NCI-H2029 treated with DMSO at 0.1 percent for 48 hours (cell line): ENCODE measurements at places on chromosomes 12 and 14.

GRCh38 chr14:77113644-77114043 is 15.6 kb downstream of the CIPC start:
- no peak for DNase-seq

- no peak for DNase-seq
Observed at GRCh38 chr12:98123021-98123461, 392.3 kb upstream of the TMPO start.

DNA sequence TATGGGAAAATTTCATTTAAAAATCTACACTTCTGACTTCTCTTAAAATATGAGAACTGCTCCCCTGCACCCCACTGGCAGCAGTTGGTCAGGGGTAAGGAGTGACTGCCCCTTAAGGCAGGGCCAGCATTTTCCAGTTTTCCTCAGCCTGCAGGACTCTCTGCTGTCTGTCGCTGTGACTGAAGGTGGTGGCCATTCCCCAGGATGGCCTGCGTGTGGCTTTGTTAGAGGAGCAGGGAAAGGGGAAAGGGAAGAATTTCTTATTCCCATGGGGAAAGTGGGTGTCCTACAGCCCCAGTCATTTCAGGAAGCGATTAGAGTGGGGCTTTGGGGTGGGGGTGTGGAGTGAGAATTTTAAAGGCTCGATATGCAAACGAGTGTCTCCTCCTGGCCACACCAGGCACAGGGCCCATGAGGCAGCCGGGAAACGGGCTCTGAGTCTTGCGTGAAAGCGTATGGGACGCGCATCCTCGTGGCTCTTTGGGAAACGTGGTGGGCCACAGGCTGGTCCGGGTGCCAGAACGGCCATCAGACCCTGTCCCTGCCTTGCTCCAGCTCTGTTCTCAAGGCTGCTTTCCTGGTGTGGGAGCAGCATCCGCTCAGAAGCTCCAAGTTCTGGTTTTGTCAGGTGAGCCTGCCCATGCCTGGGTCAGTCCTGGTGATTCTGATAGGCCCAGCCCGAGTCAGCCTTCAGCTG is 23.5 kb downstream of the ADGRD1 start:
- no peak for DNase-seq

GRCh38 chr14:75254901-75255584 is 23.6 kb upstream of the FOS start:
- peak; percentile 5 for DNase-seq

- no peak for DNase-seq
Observed at GRCh38 chr12:112555621-112556233, 137.0 kb downstream of the PTPN11 start.

DNA sequence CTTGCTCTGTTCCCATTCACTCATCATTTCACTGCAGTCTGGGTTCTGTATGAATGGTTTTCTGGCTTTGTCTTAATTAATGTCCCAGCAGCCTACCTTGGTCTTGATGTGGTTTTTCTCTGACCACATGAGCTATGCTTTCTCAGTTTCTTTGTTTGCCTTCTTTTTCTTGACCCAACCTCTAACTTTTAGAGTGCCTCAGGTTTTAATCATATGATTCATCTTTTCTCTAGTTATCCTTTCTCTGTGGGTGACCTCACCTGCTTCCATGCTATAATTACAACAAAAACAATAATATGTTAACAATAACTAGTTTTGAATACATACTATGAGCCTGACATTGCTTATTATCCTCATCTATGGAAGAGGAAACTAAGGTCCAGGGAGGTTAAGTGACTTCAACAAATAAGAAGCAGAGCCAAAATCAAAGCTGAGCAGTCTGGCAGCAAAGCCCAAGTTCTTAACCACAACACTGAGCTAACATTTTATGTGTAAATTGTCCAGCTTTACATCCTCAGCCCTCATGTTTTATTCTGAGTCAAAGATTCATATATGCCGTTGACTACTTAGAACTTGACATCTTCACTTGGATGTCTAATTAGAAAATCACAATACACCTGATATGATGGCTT is 4.7 kb upstream of the EPYC start:
- DNase-seq, result no peak

GRCh38 chr14:37172024-37172869 is at the start of gene SLC25A21:
SLC25A21 (minus strand) TSS chr14:37172606.
- peak; percentile 74 for DNase-seq

GRCh38 chr14:54362089-54362504 is 34.7 kb upstream of the CDKN3 start:
- DNase-seq, result no peak

DNA sequence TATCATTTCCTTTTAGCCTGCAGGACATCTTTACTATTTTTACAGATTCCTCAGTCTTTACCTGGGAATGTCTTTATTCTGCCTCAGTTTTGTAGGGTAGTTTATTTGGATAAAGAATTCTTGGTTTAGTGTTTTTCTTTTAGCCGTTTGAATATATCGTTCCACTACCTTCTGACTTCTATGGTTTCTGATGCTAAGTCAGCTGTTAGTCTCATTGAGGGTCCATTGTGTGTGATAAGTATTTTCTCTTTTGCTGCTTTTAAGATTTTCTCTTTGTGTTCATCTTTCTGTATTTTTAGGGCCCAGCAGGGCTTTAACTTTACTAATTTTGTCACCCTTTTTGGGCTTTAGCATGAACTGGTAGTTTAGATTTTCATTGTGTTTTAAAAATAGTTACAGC is 113.5 kb downstream of the MNAT1 start:
- no peak for DNase-seq

- no peak for DNase-seq
Observed at GRCh38 chr12:93957870-93958269, 190.5 kb upstream of the PLXNC1 start.

DNA sequence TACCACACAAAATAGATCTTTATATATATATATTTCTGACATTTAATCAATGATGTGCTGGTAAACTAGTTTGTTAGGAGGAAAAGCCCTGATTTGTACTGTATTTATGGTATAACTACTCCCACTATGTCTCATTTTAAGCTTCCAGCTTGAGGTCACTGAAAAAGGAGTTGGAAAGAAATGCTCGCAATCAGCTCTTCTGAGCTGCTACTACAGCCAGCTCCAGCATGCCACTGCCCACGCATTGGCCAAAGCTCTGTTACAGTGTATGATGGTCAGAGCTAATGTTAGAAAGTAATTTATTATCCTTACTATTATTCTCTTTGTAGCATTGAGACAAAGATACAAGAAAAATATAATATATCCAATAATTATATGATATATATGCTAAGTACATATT is 55.0 kb upstream of the PCED1B start:
- DNase-seq, result no peak

DNA sequence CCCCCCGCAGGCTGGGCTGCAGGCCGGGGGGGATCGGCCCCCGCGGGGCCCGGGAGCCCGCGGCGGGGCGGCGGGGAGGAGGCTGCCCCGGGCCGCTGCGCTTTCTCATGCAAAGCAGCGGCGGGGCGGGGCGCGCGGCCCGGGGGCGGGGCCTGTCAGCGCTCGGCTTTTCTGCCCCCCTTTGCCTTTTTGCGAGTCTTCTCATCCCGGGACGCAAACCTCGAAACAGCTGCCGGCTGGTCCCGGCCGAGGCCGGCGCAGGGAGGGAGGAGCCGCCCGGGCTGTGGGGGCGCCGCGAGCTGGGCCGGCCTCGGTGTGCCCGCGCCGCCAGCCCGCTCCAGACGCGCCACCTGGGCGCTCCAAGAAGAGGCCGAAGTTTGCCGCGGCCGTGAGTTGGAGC is at the start of gene FZD10:
TSS of gene FZD10 (plus strand) at position 198 of the 400 bp plus-strand sequence. CDS start 479 bp downstream, outside the sequence.
- no peak for DNase-seq

DNA sequence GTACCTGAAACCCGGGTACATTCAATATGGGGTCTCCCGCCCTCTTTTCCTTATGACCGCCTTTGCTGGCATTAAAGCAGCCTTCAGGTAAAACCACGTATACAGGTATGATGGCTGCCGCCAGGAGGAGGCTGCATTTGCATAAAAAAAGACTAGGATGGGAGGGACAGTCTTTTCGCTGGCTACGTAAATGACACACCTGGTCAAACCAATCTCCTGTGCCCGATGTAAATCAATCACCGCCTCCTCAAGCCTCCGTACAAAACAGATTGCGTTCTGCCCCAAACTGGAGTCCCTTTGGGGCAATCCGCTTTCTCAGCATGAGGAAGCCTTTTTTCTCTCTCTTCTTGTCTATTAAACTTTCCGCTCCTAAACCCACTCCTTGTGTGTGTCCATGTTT is 8.1 kb upstream of the ALDH1L2 start:
- peak; percentile 46 for DNase-seq

- DNase-seq, result no peak
Observed at GRCh38 chr12:120259418-120260202, 5.9 kb downstream of the PXN start.

DNA sequence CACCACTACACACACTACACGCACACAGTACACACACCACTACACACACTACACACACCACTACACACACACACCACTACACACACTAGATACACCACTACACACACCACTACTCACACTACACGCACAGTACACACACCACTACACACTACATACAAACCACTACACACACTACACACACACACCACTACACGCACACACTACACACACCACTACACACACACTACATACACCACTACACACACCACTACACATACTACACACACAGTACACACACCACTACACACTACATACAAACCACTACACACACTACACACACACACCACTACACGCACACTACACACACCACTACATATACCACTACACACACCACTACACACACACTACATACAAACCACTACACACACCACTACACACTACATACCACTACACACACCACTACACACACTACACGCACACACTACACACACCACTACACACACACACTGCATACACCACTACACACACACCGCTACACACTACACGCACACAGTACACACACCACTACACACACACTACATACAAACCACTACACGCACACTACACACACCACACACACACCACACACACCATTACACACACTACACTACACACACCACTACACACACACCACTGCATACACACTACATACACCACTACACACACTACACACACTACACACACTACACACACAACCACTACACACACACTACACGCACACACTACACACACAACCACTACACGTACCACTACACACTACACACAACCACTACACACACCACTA is 11.7 kb downstream of the NOC4L start:
- DNase-seq, result no peak

DNA sequence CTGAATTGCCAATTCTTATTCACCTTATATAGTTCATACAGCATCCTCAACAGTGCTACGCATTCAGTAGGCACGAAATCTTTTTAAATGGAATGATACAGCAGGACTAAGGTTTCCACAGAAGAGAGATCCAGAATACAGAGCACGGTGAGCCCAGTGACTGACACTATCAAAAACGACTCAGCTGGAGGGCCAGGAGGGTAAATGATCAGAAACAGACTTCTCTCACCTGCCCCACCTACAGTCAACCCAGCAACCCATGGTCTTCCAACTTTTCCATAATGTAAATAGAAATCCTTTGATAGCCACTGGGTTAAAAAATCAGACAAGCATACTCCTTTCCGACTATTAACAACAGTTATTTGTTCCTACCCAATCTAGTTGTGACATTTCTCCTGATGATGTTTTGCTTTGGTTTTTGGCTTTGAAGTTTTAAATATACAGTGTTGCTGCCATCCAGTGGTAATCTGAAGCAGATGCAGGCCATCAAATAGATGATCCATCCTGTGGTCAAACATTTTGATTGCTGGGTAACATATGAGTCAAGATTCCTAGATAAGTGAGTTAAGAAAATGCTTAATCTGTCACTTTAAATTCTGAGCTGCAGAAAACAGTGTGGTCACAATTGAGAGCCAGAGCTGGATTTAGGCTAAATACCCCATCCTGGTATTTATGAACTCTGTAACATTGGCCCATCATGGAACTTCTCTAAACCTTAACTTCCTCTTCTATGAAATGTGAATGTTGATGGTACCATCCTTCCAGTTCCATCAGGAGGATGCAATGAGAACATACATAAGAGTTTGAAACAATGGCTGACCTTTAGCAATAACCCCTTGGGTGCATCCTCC is 42.0 kb downstream of the GPHB5 start:
- DNase-seq, result peak; percentile 23

GRCh38 chr14:57485635-57486034 is 8.0 kb downstream of the CCDC198 start:
- no peak for DNase-seq

GRCh38 chr12:104223712-104224111 is 8.1 kb downstream of the TXNRD1 start:
- DNase-seq, result no peak

DNA sequence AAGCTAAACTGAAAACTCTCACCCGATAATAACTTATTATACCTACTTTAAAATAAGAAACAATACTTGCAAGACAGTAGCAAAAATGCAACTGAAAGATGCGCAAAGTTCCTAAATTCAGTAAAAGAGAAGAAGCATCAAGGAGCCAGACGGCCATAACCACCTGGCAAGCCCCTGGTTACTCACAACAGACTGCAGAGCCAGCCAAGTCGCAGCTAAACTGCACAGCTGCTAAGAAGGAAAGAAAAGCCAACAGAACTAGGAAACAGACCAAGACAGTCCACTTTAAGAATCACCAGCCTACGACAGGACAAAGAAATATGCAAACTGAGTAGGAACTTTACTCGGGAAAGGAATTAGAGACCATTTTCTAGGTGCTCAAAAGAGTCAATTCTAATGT is 127.9 kb downstream of the TMTC1 start:
- no peak for DNase-seq

DNA sequence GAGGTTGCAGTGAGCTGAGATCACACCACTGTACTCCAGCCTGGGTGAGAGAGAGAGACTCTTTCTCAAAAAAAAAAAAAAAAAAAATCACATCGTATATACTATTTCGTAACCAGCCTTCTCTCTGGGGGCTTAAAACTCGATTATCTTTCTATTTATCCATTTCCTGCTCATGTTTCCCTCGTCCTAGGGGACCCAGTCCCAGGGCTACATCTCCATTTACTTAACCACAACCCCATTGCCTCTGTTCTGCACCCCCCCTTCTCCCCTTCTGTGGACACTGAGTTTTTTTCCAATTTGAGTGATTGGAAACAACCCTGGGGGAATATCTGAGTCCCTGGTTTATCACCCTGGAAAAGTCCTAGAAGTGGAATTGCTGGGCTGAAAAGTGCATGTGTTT is 36.2 kb upstream of the YY1 start:
- no peak for DNase-seq

DNA sequence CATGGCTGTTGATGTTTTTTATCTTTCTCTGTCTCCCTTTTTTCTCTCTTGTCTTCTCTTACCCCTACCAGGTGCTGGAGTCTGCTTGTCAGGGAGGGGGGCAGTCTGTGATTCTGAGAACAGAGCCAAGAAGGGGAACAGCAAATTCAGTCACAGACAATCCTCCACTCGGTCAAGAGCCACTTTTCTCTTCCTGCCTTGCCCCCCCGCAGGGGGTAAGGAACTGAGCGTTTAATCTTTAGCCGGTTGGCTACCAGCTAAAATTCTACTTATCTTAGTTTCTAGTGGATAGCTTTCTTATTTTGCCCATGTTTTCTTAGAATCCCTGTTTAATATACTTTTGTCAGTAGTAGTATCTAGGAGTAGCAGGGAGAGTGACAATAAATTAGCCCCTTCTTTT is 1.9 kb downstream of the RIMKLB start:
- DNase-seq, result no peak
